ENCODE measurements at places on chromosomes 7 and 10. TPM values are rescaled to one million over a fixed set of nuclear protein-coding genes. Genes with fewer than 3 reads are reported as not detected.

KIF11 gene
- 1.9 TPM for total RNA-seq

ANXA8 gene
- total RNA-seq: not detected

VSTM4 gene
- 25.2 TPM for total RNA-seq

CPVL gene
- 0.62 TPM for total RNA-seq

LIPK gene
- not detected for total RNA-seq

Data from myocyte (in vitro differentiated cells).